ENCODE measurements at places on chromosomes 12 and 14. TPM values are rescaled to one million over a fixed set of nuclear protein-coding genes. Genes with fewer than 3 reads are reported as not detected.

The TSFM gene
- 18.3 TPM for total RNA-seq

The NINJ2 gene
- 5.8 TPM for total RNA-seq

The TAS2R8 gene
- total RNA-seq, result 0.36 TPM

The IL31 gene
- total RNA-seq, result not detected
